Cardiac fibroblast (primary cell): ENCODE measurements at places on chromosomes 7 and 10.
A peak's percentile ranks its signal among the peaks of the same experiment; 100 is the strongest.

DNA sequence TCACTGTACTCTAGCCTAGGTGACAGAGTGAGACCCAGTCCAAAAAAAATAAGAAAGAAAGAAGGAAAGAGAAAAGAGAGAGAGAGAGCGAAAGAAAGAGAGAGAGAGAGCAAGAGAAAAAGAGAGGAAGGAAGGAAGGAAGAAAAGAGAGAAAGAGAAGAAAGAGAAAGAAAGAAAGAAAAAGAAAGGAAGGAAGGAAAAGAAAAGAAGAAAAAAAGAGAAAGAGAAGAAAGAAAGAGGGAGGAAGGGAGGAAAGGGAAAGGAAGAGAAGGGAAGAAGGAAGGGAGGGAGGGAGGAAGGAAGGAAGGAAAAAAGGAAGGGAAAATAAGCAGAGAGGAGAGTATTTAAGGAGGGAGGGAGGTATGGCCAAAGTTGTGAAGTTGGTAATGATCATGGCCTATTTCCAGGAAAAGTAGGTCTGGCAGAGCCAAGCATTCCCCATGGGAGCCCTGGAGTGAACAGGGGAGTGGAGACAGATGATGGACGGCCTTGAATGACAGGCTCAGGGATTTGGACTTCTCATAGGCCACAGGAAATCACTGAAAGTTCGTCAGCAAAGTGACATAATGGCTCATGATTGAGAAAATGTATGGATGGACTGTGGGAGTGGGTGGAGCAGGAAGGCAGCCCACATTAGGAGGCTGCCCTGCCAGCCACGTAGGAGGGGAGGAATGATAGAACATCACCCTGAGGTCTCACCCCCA, 44.8 kb upstream of the CUX1 start:
- DNase-seq = no peak

DNA sequence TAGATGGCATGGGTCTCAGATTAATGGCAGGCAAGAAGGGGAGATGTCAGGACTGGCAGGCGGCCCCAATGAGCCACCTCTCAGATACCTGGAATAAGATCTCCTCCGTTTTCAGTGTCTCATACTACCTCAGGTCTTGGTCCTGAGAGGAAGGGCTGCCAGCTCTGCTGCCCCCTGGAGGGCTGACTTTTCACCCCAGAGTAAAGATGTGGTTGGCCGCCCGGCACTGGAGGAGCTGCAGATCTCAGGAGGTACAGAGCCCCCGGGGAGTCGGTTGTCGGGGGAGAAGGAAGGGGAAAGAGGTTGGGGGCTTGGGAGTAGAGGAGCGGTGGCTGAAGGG, 642 bp upstream of the COL13A1 start:
- peak; percentile 55 for DNase-seq

GRCh38 chr10:106216085-106216484, 948.4 kb downstream of the SORCS1 start:
- no peak for DNase-seq

DNA sequence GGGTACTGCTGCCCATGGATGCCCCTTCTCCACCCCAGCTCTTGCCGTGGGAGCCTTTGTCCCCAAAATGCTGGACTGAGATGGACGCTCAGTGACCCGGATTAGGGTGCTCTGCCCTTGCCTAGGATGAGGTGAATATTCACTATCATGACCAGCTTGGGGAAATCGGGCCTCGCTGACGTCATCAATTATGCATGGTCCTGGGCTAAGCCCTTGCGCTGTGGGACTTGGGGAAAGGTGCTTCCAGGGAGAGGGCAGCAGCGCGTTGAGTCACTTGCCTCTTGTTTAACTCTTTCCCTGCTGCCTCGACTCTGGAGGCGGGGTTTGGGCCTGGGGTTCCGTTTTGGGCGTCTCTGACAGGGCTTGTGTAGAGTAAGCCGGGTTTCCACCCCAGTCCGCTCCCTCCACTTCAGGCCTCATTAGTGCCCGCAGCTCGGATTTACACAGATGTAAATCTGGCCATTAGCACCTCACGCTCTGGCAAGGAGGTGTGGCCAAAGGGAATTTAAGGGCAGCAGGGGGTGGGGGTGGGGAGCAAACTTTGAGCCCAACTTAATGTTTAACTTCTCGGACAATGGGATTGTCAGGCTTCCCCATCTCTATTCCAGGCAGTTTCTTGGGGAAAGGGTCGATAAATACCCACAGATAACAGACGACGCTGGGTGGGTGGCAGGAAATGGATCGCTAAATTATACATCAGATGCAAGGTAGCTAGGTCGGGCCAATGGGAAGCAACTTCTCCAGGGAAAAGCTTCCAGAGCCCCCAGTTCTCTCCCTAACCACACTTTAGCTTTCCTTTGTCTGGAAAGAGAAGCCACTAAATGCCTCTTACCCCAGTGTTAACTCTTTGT, 51.3 kb upstream of the TCF7L2 start:
- DNase-seq = peak; percentile 59

DNA sequence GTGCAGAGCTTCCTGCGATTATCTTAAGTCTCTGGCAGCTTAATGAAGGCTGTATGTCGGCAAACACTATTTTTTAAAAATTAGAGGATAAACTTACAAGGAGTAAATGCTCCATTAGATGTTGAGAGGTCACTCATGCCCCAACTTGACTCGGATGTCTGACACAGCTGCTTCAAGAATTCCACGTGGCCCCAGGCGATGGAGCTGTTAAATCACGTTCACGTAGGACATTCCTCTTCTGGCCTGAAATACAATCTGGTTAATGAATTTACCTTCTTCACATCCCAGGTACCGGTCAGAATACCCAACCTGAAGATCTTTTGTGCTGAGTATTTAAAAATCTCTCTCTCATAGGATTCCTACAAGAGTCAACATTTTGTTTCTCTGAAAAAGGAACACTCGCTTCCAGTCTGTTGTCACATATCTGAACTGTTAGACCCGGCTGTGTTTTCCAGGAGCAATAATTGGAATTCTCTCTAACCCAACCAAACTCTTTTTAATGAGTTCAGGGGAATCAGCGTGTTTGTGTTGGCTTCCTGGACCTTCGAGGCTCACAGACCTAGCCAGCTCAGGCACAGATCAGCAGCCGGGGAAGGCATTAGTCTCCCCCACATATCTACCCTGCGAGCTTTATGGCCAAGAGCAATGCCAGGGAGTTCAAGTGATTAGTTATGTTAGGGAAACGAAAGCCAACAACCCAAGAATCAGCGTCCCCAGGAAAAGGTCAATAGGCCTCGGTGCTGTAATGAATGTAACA, 284.9 kb downstream of the FGFR2 start:
- DNase-seq = peak; percentile 0

DNA sequence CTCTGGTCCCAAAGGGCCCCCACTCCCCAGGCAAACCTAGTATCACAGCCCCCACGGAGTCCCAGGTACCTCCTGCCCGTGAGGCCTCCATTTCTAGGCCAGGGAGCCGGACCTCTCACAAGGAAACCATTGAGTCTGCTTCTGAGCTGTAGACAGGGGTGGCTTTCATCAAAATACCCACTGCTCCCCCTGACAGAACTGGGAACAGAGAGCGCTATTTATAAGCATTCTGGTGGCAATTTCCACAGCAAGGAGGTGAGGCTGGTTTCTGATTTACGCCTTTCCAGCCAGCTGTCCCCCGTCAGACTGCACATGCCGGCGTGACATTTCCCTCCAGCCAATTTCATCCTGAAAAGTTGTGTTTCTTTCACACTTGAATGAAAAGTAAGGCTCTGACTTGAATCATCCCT, 407.5 kb upstream of the PRKCQ start:
- no peak for DNase-seq

DNA sequence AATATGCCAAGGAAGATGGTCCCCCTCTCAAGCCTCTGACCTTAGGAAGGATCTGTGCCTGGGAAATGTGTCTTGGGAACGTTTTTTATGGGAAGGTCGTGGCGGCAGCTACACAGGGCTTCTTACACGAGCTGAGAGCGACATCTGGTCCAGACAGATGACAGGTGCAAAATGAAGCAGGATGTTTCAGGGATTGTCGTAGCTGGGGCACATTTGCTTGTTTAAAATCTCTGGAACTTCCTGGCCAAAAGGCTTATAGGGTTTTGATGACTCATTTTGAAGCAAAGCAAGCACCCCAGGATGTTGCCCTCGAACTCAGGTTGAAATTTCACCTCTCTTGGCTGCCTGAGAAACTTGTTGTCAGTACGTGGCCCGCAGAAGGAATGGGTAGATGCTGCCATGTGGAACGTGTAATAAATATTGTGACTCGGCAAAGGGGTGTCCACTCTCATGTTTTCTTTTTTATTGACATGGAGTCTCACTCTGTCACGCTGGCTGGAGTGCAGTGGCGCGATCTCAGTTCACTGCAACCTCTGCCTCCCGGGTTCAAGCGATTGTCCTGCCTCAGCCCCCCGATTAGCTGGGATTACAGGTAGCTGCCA, 117.5 kb downstream of the CAMK1D start:
- DNase-seq = no peak

GRCh38 chr7:157584420-157584819, 247.6 kb downstream of the DNAJB6 start:
- DNase-seq = no peak

GRCh38 chr10:88181902-88182600, 318.6 kb downstream of the PTEN start:
- DNase-seq = no peak

DNA sequence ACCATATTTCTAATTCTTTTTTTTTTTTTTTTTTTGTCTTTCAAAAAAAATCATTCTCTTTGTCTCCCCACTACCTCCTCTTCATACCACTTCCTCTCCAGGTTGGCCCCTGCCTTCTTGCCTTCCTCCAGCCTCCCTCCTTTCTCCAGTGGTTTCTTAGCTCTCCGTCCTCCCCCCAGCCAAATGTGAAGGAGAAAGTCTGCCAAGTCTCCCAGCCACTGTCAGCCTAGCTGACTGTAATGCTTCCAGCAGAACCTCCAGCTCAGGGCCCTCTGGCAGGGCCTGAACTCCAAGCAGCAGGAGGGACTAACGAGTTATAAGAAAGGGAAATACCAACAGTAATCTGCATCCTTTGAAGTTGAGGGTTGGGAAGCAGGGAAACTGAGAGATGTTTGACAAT, 35.5 kb upstream of the BICC1 start:
- DNase-seq = peak; percentile 80

DNA sequence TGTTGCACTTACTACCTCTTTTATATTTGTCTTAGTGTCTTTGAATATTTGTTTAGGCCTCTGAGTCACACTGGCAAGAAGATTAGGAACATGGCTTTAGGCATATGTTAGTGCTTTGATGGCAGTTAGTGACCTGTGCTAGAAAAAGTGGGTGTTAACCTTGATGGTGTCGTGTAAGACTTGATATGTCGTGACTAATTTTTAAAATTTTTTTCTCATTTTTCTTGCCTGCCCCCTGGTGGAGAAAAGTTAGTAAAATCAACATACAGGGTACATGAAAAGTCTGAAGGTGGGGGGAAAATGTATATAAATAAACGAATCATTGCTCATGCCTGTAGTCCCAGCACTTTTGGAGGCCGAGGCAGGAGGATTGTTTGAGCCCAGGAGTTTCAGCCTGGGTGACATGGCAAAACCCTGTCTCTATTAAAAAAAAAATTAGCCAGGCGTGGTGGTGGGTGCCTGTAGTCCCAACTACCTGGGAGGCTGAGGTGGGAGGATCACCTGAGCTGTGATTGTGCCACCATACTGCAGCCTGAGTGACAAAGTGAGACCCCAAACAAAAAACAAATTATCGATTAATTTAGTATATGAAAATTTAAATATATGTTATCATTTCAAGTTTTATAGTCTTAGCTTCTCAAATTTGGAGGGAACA, 44.6 kb downstream of the TAX1BP1 start:
- DNase-seq = peak; percentile 82
